ENCODE measurements at places on chromosomes 3 and 15.

DNA sequence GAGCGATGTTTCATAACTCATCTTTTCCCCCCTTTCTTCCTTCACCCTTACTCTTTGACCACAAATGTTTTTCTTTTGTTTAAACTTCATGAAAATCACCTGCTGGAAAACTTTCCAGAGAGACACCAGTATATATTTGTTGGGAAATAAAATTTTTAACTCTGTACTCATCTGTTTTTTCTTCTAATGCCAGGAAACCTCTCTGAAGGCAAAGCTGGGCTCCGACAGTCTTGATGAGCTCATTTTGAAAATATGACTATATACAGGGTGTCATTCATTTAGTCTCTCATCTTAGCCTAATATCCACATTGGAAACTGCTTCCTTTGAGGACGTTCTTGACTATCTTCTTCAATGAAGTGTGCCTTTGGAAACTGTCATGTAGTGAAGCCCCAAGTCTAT is 339.6 kb upstream of the ROBO2 start:
- DNase-seq, result no peak

- DNase-seq, result no peak
Observed at GRCh38 chr15:25787855-25788520, 75.1 kb downstream of the ATP10A start.

- no peak for DNase-seq
Observed at GRCh38 chr3:157329551-157329950, 107.1 kb upstream of the PTX3 start.

DNA sequence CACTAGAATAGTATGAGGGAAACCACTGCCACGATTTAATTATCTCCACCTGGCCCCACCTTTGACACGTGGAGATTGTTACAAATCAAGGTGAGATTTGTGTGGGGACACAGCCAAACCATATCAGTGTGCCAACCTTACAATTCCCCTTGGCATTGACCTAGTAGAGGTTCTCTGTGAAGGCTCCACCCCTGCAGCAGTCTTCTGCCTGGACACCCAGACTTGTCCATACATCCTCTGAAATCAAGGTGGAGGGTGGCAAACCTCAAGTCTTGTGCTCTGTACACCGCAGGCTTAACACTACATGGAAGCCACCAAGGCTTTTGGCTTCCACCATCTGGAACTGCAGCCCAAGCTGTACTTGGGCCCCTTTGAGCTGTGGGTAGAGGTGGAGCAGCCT is 8.8 kb upstream of the IQGAP1 start:
- no peak for DNase-seq

DNA sequence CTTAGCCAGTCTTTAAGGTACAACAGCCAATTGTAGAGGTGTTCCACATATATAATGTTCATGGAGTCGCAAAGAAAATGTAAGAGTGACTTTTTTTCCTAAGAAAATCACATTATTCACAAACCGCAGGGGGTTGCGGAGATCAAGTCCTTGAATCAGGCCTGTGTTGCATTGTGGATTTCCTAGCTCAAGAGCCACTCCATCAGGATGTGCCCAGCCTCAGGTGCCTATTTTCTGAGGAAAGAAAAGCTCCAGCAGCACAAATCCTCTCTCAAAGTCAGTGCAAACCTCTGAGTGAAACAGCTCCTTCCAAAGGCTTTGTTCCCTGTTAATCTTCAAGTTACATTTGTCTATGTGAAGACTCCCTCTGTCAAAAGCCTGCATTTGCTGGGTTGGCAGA is 349.4 kb downstream of the CLSTN2 start:
- DNase-seq, result no peak
